ENCODE measurements at places on chromosomes 4 and X. TPM values are rescaled to one million over a fixed set of nuclear protein-coding genes. Genes with fewer than 3 reads are reported as not detected.

Gene THOC2
- 60.8 TPM for total RNA-seq

Gene PSAPL1
- not detected for total RNA-seq

Gene GAGE12F
- total RNA-seq, result not detected

Gene INTU
- 5.0 TPM for total RNA-seq

Measured in pulmonary artery endothelial cell (primary cell).